ENCODE measurements at places on chromosomes 2 and 18.

- DNase-seq: no peak
These were observed 167.2 kb downstream of the ANTXR1 start for GRCh38 chr2:69180227-69180626.

- peak; percentile 8 for DNase-seq
These were observed 76.7 kb downstream of the LRP2 start for GRCh38 chr2:169285531-169286235.

- no peak for DNase-seq
These were observed 172.8 kb downstream of the CYP26B1 start for GRCh38 chr2:71974846-71975245.

GRCh38 chr2:111121828-111122630 is 1.3 kb downstream of the BCL2L11 start:
- DNase-seq: peak; percentile 91

DNA sequence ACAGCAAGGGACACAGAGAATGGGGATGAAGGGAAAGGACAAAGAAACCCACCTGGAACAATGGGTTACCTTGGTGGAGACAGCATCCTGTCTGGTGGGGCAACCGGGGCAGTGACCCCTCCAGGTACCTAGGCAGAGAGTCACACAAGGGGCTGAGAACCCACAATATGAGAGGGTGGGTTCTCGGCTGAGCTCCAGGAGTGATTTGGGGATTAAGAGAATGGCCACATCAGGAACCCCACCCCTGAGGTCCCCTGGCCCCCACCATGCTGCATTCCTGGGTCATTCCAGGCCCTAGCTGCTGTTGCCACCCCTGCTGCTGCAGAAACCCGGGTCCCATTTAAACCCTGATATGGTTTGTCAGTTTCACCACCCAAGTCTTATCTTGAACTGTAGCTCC is 172.3 kb downstream of the RTP5 start:
- no peak for DNase-seq

DNA sequence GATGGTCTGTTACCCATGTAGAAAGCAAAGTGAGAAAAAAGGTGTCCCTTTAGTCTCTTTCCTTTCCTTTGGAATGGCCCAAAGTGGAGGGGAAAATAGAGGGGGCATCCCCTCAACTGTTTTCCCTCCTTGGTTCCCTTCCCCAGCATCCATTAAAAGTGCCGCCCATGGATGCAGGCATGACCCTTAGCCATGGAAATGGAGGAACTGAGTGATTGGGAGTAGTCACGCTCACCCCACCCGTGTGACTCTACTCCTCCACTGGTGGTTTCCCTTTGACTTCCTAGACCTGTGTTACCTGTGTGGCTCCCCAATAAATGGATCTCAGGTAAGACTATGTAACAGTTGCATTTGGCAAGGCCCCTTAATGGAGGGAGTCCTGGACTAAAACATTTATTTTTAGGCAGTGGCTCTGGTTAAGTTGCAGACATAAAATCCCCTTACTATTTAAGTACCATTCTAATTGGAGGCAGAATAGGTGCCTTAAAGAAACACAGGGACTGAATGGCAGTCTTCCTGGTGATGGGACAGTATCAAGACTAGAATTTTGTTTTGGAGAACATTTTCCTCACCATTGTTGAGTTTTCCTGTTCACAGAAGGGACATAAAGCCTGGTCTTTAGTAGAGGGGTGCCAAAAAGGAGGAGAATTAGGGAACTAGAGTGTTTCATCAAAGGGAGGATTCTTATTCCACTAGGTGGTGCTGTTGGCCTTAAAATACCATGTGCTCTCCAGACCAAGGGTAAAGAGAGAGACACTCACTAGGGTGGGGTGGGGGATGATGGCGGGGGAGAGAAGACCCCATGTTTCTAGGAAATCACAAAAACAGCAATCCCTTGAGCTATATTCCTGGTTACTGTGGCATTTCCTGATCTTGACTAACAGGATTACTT is 25.7 kb upstream of the PLA2R1 start:
- peak; percentile 12 for DNase-seq

GRCh38 chr2:168293766-168294165 is 46.4 kb upstream of the STK39 start:
- DNase-seq: no peak

DNA sequence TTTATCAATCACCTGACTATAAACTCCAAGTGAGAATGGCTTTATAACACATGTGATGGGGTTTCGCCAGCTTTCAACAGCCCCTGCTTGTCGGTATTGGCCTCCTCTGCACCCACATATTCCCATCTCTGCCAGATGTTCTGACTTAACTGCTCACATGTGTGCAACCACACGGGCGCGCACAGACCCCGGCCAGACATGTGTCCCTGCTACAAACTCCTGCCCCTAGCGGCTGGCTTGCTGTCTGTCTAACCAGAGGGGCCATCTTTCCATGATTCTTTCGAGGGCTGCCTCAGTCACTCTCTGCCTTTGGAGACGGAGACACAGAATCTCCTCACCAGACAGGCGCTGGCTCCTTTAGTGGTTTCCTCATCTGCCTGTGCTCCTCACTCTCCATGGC is 15.3 kb downstream of the STON1 start:
- DNase-seq: no peak

DNA sequence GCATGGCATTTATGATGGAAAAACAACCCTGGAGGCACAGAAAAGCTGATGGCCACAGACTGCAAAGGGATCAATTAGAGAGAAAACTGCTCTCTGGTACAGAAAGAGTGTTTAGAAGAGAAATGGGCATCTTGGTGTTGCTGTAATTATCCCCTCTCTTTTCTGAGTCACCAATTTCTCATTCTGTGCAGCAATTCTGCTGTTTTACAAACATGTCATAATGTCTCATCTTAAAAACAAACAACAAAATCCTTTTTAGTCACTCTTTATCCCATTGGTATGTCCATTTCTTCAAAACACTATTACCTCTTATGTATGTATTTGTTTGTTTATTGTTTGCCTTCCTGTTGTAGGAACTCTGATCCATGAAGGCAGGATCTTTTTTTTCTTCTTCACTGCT is 73.9 kb upstream of the HK2 start:
- no peak for DNase-seq

- DNase-seq: peak; percentile 55
These were observed 472.2 kb upstream of the DCC start for GRCh38 chr18:51867767-51868166.

- no peak for DNase-seq
These were observed 135.0 kb upstream of the DOK6 start for GRCh38 chr18:69265656-69266055.

- no peak for DNase-seq
These were observed 79.2 kb downstream of the PRPF40A start for GRCh38 chr2:152638056-152638455.

GRCh38 chr2:65039640-65040039 is 16.6 kb upstream of the CEP68 start:
- DNase-seq: no peak

DNA sequence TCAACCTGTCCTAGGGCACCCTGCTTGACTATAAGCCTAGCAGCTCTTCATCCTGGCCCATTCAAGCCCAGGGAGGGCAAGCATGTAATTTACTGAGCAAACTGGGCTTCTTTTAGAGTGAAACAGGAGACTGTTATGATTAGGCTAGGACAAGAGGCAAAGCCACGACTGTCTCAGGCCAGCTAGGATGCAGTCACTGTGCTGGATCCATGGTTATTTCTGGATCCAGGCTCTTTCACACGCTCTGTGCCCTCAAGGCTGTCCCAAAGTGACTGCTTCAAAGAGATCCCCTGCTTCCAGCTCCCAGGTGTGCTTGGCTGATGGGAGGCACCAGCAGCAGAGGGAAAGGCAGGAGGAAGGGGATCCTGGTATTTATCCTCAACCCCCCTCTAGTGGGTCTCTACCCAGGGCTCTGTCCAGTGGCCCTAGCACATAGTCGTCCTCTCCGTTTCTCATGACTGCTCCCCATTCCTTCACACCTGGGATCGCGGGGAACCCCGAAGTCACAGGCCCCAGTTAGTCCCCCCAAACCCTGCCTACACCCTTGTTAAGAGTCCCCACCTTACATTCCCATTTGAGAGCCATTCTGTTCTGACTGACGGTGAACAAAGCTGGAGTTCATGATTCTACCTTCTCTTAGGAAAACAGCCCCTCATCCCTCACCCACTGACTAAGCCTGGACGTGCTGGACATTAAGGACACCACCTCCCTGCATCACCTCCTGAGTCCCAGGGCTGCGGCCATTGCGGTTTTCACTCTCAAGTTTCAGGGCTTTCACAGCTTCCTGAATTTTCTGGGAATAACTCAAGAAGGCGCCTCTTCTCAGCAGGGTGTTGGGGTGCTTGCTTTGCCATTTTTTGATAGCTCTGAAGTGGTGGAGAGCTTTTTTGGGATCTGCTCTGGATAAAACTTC is 63.2 kb downstream of the POLR1A start:
- no peak for DNase-seq

DNA sequence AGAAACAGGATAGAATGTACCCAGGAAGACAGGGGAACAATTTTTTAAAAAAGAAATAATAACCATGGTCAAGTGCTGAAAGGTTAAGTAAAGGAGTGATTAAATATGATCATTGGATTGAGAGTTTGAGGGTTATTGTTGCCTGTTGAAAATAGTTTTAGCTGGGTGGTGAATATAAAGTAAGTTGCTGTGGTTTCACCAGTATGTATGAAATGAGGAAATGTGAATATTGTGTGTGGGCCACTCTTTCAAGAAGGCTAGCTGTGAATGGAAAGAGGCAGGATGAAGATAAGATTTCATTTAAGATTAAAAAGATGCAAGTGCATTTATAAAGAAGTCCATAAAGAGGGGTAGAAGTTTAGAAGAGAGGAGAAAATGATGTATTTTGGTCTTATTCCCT is 53.8 kb downstream of the GULP1 start:
- no peak for DNase-seq

DNA sequence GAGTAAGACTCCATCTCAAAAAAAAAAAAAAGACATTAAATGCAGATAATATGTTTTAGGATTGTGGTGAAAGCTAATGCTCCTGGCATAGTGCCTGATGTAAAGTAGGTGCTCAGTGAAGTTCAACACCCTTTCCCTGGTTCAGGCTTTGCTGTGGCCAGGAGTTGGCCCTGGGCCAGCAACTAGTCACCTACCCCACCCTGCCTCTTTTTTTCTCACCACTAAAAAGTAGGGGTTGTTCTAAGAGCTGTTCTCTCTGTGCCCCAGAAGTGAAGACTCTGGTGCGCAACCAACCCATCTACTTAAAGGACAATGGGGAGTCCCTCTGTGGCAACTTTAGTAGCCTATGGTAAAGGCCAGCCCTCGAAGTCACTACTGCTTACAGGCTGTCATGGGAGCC is 75.9 kb downstream of the DNMT3A start:
- no peak for DNase-seq

DNA sequence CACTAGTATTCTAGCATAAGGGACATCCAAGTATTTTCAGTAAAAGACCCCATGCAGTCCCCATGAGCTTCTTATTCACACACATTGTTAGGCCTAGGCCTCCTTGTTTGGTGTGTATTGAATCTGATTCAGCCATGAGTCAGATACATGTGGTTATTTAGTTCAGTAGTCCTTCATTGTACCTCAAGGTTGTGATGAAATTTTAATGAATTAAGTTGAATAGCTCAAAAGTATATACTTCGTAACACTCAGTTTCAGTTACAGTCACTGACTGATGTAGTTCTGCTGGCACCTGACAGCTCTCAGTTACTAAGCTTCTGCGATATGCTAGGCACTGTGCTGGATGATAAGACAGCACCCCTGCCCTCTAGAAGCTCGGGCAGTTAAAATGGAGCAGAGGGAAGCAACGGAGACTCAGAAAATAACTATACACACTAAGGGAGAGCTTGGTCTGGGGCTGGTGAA is 86.4 kb downstream of the XRCC5 start:
- no peak for DNase-seq

DNA sequence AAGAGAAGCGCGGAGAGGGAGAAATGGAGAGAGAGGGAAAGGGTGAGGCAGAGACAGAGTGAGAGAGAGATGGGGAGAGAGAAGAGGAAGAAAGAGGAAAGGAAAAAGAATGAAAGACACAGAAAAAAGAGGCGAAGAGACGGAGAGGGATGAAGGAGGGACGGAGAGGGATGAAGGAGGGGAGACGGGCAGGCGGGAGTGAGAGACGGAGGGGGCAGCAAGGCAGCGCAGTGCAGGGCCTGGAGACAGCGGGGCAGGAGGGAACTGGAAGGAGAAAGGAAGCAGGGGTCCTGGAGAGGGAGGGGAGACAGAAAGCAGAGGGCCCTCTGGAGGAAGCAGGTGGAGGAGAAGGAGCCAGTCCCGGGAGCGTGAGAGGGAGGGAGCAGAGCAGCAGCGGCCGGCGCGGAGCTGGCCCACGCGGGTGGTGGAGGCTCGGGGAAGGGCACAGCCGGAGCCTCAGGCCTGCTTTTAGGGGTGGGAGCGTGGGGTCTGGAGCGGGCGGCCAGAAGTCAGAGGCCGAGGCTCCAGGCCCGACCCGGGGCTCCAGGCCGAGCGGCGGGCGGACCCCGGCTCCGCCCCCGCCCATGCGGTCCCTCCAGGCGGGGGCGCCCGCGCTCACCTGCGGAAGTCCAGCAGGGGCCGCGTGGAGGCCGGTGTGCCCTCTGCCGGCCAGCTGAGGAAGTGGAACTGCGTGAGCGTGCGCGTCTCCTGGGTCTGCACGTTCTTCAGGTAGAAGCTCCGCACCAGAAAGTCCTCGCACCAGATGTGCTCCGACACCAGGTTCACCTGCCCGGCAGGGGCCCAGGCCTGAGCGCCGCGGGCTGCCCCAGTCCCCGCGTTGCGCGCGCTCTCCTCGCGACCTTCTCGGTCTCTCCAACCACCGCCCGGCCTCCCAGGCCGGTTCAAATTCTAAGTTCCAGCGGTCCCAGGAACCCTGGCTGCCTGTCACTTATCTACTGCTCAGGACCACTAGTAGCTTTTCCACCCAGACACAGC is 14.5 kb downstream of the PTPRN start:
- DNase-seq: peak; percentile 91

GRCh38 chr2:141341444-141341843 is 789.4 kb downstream of the LRP1B start:
- no peak for DNase-seq

DNA sequence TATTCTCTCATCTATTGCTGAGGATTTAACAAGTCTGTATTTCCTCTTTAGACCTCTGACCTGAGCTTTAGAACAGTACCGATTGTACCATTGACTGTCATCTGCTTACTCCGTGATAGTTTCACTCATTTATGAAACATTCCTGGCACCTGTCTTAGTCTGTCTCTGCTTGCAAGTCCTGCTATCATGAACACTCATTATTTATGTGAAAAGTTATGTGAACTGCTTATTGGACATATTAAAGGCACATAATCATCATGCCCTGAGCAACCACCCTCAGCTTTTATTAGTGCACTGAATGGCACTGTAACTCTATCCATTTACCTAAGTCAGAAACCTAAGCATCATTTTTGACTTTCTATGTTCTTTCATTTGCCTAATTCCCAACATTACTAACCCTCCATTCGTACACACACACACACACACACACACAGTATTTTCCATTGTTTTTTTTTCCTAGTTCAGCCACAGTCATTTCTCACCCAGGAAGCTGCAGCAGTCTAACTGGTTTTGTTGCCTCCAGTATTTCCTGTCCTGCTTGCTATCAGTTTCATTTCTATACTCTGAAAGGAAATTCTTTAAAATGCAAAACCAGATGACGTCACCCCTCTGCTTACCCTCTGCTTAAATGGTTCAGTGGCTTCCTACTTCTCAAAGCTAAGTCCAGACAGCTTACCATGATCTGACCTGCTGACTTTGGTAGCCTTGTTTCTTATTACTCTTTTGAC is 146.1 kb downstream of the HAUS1 start:
- DNase-seq: no peak

GRCh38 chr2:138831154-138831553 is 51.0 kb upstream of the NXPH2 start:
- no peak for DNase-seq

GRCh38 chr18:42053188-42053781 is 98.3 kb downstream of the PIK3C3 start:
- DNase-seq: peak; percentile 74

GRCh38 chr2:241556746-241557145 is 1.8 kb upstream of the BOK start:
- no peak for DNase-seq

GRCh38 chr18:6370886-6371635 is 43.6 kb downstream of the L3MBTL4 start:
- DNase-seq: no peak

Measured in nephron progenitor cell (in vitro differentiated cells).